ENCODE measurements at places on chromosomes 7 and 10.

DNA sequence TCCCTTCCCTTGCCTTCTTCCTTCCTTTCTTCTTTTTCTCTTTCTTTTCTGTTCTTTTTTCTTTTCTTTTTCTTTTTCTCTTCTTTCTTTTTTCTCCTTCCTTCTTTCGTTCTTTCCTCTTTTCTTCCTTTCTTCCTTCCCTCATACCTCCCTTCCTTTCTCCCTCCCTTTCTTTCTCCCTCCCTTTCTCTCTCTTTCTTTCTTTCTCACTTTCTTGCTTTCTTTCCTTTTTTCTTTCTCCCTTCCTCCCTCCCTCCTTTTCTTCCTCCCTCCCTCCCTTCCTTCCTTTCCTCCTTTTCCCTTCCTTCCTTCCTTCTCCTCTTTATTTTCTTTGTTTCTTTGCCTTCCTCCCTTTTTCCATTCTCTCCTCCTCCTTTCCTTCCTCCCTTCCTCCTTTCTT is 96.3 kb downstream of the POM121L12 start:
- DNase-seq = no peak

GRCh38 chr7:127114742-127115265 is 137.9 kb downstream of the GRM8 start:
- DNase-seq = no peak

DNA sequence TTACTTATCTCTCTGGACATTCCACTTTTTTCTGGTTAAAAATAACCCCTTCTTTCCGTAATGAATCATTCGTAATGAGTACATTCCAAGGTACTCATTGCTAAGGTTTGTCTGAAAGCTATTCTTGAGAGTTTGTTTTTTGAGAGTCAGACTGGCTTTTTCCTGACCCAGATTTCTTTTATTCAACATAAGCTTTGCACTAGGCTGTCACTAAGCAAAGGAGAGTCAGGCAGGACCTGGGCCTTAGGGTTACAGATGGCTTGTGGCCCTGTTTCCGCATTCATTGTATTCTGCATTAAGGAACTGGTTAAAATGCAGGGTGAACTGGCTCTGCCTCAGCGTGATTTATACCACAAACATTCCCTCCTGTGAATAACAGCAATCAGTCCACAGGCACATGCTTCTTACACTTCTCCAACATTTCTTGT is 84.1 kb downstream of the POM121L12 start:
- no peak for DNase-seq

DNA sequence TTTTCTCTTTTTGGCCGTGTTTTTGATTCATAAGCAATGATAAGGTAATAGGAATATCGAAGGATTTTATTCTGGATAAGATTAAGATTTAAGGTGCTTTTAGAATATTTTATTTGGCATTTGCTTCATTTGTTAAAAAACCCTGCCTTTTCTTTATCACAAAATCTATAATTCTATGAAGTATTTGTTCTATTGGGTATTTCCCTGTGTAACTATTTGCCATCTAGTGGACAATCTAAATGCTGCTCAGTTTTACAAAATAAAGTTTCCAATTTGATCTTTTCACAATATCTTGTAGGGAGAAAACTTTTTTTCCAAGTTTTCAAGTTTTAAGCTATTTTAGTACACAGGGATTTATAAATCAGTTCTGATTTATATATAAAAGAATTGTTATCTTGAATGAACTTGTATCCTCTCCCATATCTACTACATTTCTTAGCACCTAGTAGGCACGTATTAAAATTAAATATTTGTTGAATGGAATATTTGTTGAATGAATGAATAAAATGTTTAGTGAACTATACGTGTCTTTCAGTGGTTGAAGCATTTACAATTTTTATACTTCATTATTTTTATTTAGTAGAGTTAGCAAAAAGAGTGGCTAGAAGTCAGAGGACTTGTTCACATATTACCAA is 26.5 kb downstream of the ANKRD7 start:
- DNase-seq = no peak

- no peak for DNase-seq
These were observed 168.3 kb upstream of the NPY start for GRCh38 chr7:24115661-24116060.

- DNase-seq = no peak
These were observed 23.8 kb upstream of the PTTG1IP2 start for GRCh38 chr7:90445633-90446032.

DNA sequence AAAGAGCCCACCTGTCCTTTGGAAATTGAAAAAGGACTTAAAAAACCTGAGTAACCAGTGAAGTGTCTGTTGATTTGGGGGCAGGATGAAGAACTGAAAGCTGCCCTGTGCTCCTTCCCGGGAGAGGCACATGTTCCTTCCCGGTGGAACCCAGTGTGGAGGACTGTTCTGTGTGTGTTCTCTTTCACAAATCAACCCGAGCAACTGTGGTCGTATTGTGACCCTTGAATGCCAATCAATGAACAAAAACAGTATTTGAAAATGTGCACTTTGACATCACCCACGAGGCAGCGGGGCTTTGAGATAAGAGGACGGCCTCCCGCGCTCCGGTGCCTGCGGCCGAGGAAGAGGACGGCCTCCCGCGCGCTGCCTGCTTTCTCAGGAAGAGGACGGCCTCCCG is 139.0 kb downstream of the VIPR2 start:
- no peak for DNase-seq

GRCh38 chr7:148987751-148988512 is 40.4 kb downstream of the PDIA4 start:
- no peak for DNase-seq

GRCh38 chr7:17632384-17632783 is 307.9 kb downstream of the SNX13 start:
- no peak for DNase-seq

- DNase-seq = no peak
These were observed 168.0 kb downstream of the SNX10 start for GRCh38 chr7:26459540-26460193.

GRCh38 chr10:104077663-104078151 is 8.0 kb downstream of the COL17A1 start:
- no peak for DNase-seq
